ENCODE measurements at places on chromosomes 2 and 18.

- peak; percentile 72 for DNase-seq
These were observed 502 bp downstream of the EPAS1 start for GRCh38 chr2:46297546-46298271.

- no peak for DNase-seq
These were observed 1.1 kb upstream of the SP9 start for GRCh38 chr2:174333372-174334277.

DNA sequence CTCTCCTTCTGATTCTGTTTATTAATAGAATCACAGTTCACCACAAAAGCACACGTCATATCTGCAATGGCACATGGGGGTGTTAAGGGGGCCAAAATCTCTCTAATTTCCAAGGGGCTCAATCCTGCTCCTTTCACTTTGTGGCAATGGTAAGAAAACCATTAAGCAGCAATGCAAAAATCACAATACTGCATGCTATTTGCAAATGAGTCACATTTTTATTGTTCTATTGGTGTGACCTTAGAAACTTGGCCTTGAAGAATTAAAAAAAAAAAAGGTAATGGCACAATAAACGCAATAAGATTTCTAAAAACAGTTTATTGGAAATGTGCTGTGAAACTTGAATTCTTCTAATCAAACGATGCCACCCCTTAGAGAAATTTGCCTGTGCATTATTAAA lies 251.5 kb downstream of the ZNF521 start:
- DNase-seq = no peak

GRCh38 chr2:235587202-235587601 lies 93.4 kb downstream of the AGAP1 start:
- DNase-seq = no peak

GRCh38 chr18:74139888-74140287 lies 7.7 kb downstream of the FBXO15 start:
- no peak for DNase-seq
